ENCODE measurements at places on chromosomes 2 and 18.

DNA sequence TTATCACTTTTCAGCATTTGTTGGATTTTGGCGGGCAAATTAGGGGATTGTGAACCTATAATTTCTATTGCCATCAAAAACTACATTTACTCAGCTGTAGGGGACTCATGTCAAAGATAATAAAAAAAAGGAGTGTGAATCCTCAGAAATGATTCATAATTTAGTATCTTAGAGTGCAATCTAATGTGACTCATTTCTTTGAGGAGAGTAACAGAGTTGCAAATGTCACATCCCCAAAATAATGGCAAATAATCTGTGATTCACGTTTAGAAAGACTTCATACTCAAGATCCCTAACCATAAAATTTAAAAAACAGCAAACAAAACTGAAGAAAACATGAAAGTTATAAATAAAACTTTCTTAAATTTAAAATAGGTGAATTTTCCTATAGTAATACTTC lies 373.0 kb downstream of the CDH2 start:
- no peak for DNase-seq

DNA sequence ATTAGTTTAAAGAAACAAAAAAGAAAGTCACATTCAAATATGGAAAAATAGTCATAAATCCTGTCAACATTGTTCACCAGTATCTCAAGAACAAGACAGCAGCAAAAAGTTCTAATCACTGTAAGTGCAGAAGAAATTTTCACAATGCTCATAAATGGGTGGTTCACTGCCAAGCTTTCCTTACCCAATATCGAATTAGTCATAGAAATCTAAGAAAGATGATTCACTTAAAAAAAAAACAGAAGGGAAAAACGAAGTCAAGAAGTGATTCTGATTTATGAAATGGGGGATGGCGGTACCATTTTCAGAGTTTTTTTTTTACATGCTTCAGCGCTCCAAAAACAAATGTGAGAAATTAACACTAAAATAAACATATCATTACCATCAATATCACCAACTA lies 156.7 kb downstream of the EXOC6B start:
- DNase-seq = peak; percentile 45

GRCh38 chr2:198414976-198415375 lies 610.6 kb downstream of the PLCL1 start:
- DNase-seq = no peak

DNA sequence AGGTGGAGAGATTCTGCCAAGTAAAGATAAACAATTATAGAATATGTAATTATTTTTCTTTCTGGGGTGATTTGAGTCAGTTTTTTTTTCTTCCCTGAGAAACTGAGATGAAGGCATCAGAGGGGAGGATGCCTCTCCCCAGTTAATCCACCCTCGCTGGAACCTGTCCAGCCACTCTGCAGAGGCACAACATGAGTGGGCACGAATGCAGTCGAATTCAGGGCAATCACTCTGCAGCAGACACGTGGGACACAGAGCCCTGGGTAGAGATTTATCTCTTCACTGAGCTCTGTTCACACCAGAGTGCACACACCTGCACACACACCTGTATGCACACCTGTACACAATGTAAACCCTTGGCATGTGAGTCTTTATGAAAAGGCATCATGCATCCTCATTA lies 154.2 kb downstream of the DCDC2C start:
- DNase-seq = no peak

GRCh38 chr2:31813016-31813415 lies 197.8 kb downstream of the MEMO1 start:
- no peak for DNase-seq
